8988T (cell line): ENCODE measurements at places on chromosomes 7 and 10.

DNA sequence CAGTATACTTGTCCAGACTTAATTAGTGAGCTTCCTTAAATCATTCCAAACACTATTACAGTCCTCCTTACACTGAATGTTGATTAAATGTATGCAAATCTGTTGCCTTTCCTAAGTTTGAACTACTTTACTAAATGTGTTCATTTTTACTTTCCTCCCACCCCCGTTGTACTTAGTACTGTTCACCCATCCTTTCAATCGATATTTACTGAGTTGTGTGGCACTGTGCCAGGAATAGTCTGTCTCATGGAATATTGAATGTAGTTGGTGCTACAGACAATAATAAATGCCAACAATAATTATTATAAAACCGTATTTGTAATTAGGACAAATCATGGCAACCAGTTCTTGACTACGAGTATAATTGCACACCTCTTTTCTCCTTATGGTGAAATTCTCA, 335.7 kb downstream of the GPR37 start:
- no peak for DNase-seq

DNA sequence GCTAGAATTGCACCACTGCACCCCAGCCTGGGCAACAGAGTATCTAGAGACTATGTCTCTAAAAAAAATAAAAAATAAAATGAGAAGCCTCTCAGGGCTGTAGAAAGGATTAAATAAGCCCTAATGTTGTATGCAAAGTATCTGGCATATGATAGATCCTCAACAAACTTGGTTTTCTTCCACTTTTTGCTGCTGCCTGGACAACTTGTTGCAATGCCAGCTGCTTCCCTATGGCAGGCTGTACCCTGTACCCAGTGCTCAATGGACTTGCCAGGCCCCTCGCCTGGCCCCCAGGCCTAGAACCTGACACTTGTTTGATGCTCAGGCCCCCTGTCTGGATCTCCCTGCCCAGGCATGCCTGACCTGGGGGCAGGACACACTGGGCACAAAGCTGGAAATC, 28.5 kb upstream of the CDH23 start:
- no peak for DNase-seq

DNA sequence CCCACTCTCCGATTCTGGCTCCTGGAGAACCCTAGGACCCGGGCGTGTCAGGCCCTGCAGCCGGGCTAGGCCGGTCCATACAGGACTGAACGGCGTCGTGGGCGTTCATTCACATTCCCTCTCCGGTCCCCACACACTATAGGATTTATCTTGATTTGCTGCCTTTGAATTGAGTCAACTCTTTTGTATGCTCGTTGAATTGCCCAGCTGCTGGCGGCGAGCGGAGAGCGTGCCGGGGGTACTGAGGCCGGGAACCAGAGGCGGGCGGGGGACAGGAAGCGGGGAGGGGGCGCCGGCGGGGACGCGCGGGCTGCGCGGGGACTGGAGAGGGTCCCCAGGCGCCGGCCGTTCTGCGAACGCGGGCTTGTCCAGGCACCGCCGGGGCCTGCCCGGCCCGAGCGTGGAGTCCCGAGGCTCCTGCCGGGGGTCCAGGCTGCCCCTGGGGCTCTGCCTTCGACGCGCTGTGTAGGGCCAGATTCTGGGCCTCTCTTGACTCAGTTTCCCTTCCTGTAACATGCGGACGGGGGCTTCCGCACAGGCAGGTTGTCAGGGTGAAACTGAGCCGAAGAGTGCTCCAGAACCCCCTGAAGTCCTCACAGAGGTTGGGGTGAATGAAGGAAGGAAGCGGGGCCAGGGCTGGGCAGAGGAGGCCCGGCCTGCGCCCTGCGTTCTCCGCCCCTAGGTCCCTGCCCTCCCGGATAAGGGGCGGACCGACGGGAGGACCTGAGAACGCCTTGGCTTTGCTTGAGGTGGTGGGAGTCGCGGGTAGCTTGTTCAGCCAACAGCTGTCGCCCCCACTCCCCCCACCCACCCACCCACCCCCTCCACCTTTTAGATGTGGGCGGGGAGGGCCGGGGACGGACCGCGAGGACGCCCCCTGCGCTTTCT, 769 bp upstream of the ELFN1 start:
- DNase-seq: no peak

- DNase-seq: no peak
Observed at GRCh38 chr10:34905200-34905927, 90.3 kb upstream of the PARD3 start.

DNA sequence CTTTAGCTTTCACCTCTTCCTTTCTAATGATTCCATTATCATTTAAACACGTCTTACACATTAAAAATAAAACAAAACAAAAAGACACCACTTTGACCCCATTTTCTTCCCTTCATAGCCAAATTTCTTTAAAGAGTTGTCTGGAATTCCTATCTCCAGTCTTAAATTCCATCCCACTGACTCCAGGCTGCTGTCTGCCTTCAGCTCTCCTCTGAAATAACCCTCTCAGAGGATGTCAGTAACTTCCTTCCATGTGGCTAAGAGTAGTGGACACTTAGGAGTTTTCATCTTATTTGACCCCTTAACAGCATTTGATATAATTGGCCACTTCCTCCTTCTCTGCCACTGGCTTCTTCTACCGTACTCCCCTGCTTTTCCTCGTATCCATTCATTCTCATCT, 69.6 kb upstream of the MKX start:
- DNase-seq: no peak

DNA sequence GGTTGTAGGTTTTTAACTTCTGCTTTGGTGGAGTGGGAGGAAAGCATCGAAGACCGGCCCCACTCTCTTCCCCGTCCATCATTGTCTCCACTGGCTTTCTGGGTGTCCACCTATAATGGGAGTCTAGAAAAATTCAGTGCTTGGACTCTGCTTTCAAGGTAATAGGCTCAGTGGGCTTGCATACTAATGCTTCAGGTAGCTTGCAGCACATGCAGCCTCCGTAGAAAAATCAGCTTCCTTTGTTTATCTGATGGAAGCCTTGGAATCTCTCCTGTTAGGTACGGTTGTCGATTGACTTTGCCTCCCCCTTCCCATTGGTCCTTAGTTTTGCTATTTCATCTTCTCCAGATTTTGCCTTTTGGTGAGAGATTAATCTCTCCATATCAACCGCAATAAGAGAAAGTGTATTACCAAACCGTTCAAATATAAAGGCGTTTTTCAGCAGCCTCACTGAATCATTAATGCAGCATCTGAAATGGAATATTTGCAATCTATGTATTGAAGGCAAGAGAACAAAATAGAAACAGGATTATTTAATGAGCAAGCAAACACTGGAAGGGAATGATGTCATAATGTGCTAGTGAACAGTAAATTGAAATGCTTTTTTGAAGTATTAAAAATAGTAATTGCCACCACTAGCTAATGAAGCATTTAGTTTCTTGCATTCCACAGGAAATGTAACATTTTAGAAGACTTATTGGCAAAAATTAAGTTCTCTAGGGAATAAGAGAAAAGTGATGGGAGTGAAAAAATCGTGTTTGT, 944 bp downstream of the AVL9 start:
- no peak for DNase-seq

DNA sequence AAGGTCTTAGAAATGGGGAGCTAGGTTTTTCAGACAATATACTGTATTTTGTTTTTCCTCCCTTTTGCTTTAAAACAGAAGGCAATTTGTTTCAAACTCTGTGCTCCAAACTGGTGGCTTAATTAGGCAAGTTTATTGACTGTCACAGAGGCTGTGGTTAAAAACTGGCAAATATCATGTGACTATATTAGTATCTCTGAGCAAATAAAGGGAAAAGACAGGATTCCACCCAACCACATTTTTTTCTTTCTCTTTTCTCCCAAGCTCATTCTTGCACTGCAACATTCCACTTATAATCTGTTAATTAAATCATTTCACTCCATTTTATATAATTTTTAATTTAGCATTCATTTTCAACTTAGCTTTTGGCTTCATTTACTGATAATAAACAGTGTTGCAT, 615.8 kb downstream of the AUTS2 start:
- DNase-seq: no peak

DNA sequence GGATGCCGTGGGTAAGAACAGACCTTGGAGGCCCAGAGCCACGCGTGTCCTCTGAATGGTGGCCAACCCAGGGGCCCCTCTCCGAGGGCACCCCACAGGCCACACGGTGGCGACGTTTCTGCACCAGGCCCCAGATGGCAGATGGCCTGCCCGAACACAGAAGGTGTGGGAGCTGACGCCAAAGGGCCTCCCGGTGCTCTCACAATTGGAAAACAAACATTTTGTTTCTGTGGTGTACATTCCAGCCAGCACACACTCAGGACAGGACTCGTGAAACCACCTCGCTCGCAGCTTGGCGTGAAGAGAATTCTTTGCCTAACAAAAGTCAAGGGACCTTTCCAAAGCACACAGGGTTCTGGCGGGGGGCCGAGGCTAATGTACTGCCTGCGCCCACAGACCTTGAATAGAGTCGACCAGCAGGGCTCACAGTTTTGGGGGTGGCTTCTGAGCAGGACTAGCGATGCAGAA, 112.1 kb downstream of the FAM53B start:
- DNase-seq: no peak

GRCh38 chr7:109029866-109030265, 460.2 kb downstream of the DNAJB9 start:
- no peak for DNase-seq

DNA sequence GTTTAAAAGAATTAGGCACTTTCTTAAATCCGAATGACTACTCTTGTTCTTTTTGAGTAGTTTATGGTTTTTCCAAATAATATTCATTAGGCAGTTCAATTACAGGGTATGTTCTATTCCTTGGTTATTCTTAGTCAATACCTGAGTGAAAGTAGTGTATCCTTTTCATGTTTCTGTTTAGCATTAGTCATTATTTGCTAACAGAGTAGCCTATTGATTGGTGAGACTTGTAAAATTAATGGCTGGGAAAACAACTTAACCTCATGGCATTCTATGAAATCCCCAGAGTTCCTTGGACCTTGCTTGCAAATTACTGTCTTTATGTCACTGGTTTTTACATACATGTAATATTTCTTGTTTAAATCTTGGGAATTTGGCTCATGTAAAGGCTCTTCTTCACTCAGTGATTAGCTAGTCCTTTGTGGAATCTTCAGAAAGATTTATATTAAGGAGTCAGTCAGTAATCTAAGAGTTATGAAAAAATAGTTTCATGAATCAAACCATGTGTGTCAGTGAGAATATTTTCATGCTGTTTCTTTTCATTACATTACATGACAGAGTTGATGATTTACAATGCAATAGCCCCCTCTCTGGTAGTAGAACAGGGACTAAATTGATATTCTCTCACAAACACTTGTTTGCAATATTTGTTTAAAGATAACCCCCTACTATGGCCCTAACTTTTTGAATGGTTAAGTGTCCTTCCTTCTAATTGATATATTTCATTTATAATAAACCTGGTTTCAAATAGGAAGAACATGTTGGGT, 81.5 kb upstream of the LRRTM3 start:
- DNase-seq: no peak

DNA sequence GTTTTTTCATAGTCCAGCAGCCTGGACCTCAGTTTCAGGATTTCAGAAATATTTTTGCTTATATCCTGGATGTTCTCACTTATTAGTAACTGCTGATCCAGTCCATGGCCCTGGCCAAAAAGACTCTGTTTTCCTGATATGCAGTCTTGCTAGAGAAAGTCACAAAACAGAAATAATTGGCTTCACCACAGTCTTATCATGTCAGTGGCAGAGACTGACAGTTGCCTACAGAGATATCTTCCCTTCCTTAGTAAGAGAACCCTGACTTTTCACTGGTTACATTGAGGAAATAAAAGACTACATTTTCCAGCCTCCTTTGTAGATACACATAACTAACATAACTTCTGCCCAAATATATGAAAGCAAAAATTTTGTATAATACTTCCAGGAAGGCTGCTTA, 56.6 kb downstream of the AHR start:
- no peak for DNase-seq

GRCh38 chr7:99833289-99833877, 5.6 kb downstream of the CYP3A43 start:
- DNase-seq: no peak

GRCh38 chr10:8321990-8322389, 267.5 kb downstream of the GATA3 start:
- DNase-seq: no peak

- no peak for DNase-seq
Observed at GRCh38 chr7:79933144-79933543, 201.5 kb upstream of the GNAI1 start.
